ENCODE measurements at places on chromosomes 5 and 9. TPM values are rescaled to one million over a fixed set of nuclear protein-coding genes. Genes with fewer than 3 reads are reported as not detected.
A peak's percentile ranks its signal among the peaks of the same experiment; 100 is the strongest.

DNA sequence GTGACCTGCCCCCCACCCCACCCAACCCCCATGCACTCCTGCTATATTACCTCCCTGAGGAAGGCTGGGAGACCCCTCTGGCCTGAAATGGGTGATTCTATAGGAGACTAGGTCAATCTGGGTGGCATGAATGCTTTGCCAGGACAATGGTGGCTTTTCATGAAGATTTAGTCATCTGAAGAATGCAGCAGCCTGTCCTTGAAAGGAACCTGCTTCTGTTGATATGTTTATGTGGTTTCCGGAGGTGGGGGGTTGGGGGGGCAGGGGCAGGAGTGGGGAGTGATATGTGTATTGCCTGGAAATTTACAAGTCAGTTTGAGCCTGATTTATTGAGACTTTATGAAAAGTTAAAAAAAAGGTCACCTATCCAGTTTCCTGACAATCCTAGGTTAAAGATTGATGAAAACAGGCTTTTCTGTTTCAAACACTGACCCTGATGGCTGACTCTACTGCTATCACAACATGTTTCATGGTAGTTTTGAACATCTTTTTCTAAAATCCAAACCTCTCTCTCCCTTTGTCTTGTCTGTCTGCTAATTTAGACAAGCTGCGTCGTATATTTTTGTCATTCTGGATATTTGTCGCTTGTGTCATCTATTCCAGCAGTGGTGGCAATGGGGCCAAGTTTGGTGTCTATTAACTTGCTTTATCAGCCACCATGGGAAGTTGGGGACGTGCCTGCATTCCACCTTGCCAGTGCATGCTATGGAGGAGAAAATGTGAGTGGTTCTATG lies 153.7 kb upstream of the EGFLAM start:
- DNase-seq = no peak
- no peak overlapping the region for H3K27ac ChIP-seq
- no peaks in the 10 kb centered on the region for H3K4me1 ChIP-seq
- H3K36me3 ChIP-seq = no peaks in the 10 kb centered on the region

DNA sequence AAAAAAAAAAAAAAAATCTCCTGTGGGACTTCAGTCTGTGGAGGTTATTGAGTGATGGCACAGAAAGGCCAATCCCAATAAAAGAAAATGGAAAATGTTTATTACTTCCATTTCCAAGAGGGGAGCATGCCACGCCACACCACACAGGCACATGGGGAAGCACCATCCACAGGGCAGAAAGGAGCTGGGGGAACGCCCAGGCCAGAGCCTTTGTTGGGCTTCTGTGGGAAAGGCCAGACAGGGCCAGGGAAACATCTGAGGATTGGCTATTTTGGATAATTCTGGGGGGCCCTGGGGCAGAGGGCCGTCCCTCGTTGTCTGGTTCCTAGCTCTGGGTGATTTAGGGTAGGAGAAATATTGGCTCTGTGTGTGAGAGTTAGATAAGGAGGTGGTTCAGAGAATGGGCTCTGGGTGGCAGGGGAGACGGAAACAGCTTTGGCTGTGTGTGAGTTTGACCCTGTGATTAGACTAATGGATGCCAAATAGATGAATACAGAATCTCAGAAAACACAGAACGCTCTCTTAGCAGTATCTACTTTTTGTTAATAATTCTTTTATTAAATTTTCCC lies 49.0 kb upstream of the ABL1 start:
- H3K27me3 ChIP-seq = no peaks in the 10 kb centered on the region
- H3K36me3 ChIP-seq = no peaks in the 10 kb centered on the region
- H3K27ac ChIP-seq = no peak overlapping the region
- no peak for DNase-seq
- no peak overlapping the region for H3K4me3 ChIP-seq

Gene LAMC3
- total RNA-seq = 11.4 TPM

Gene TNFAIP8
- 14.7 TPM for total RNA-seq

DNA sequence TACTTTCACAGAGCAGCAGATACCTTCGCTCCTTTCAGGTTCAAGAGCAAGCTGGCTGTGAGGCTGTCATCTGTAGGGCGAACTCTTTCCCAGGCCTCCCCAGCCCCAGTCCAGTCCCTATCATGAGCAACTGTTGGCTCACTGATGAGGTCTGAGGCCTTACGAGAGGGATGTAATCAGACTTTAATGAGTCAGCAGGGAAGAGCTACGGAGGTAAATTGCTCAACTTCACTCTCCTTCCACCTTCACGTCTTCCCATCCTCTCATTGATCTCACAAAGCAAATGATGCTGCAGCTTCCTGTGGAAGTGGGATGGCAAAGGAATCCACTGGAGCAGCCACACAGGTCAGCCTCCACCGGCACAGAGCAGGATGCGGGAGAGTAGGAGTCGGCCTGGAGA lies 130.7 kb upstream of the TBCA start:
- DNase-seq = no peak
- no peak overlapping the region for H3K27ac ChIP-seq
- no peaks in the 10 kb centered on the region for H3K27me3 ChIP-seq
- no peaks in the 10 kb centered on the region for H3K36me3 ChIP-seq
- no peaks in the 10 kb centered on the region for H3K4me1 ChIP-seq

Gene NINJ1
- total RNA-seq = 72.1 TPM

DNA sequence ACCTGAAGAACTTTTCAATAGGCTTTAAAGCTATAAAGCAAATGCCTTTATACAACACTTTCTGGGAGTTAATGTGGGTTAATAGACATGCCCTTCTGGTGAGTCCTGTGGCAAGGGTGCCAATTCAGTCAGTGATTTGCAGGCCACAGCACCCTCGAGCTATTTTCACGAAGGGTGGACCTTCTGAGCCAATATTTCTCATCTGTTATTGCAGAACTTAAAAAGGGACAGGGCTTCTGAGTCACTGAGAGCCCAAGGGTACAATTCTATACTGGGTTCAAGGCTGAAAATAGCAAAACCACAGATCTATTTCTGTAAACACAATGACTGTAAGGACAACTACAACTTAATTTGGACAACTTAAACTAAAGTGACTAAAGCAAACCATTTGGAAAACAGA lies 92.8 kb downstream of the GABRG2 start:
- H3K36me3 ChIP-seq = no peaks in the 10 kb centered on the region
- DNase-seq = no peak
- no peak overlapping the region for H3K27ac ChIP-seq
- H3K27me3 ChIP-seq = no peaks in the 10 kb centered on the region
- H3K4me1 ChIP-seq = no peaks in the 10 kb centered on the region

- H3K4me3 ChIP-seq = no peak overlapping the region
- DNase-seq = no peak
- no peaks in the 10 kb centered on the region for H3K27me3 ChIP-seq
- H3K36me3 ChIP-seq = no peaks in the 10 kb centered on the region
- H3K4me1 ChIP-seq = no peaks in the 10 kb centered on the region
Observed at GRCh38 chr5:158755986-158756385, 343.7 kb downstream of the EBF1 start.

- H3K4me3 ChIP-seq = peak within 1 kb of the TSS; percentile 75
- no peaks in the 10 kb centered on the region for H3K27me3 ChIP-seq
- peaks cover 8% of the 10 kb centered on the region for H3K36me3 ChIP-seq
- peak within 1 kb of the TSS; percentile 91 for H3K27ac ChIP-seq
- H3K4me1 ChIP-seq = peaks cover 26% of the 10 kb centered on the region
- peak; percentile 96 for DNase-seq
Observed at GRCh38 chr9:128702445-128702948, at the start of gene PKN3. Gene PKN3, plus strand, starts transcription at chr9:128702503. Its CDS starts 413 bp downstream, at chr9:128702916.

- H3K4me3 ChIP-seq = no peak overlapping the region
- H3K36me3 ChIP-seq = no peaks in the 10 kb centered on the region
- no peak for DNase-seq
- no peak overlapping the region for H3K27ac ChIP-seq
Observed at GRCh38 chr5:145495741-145496140, 339.4 kb downstream of the PRELID2 start.

- H3K27ac ChIP-seq = no peak overlapping the region
- DNase-seq = no peak
- H3K4me1 ChIP-seq = no peaks in the 10 kb centered on the region
- H3K27me3 ChIP-seq = no peaks in the 10 kb centered on the region
Observed at GRCh38 chr5:117191251-117191650, 616.6 kb upstream of the SEMA6A start.

GRCh38 chr5:39654715-39655114 lies 229.9 kb upstream of the DAB2 start:
- H3K4me3 ChIP-seq = no peak overlapping the region
- no peak for DNase-seq
- no peaks in the 10 kb centered on the region for H3K4me1 ChIP-seq
- no peak overlapping the region for H3K27ac ChIP-seq

DNA sequence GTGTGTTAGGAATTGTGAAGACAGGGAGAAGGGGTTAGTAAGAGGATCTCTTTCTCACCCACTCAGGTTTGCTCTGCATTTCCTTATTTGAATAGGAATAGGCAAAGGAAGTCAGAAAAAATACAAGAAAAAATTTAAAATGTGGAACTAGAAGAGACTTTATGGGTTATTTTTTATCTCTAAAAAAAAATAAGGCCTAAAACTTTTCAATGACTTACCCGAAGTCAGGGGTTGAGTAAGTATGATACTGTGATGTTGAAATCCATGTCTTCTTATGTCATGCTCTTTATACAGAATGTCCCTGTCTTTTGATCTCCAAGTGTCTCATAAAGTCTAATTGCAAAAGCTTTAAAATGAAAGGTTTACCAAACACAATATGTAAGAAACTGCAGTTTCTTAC lies 148.3 kb upstream of the PIK3R1 start:
- H3K4me3 ChIP-seq = no peak overlapping the region
- no peaks in the 10 kb centered on the region for H3K27me3 ChIP-seq
- H3K27ac ChIP-seq = peak overlapping the region; percentile 44
- H3K36me3 ChIP-seq = no peaks in the 10 kb centered on the region
- no peaks in the 10 kb centered on the region for H3K4me1 ChIP-seq
- DNase-seq = no peak

Gene PSIP1
- total RNA-seq = 57.9 TPM

DNA sequence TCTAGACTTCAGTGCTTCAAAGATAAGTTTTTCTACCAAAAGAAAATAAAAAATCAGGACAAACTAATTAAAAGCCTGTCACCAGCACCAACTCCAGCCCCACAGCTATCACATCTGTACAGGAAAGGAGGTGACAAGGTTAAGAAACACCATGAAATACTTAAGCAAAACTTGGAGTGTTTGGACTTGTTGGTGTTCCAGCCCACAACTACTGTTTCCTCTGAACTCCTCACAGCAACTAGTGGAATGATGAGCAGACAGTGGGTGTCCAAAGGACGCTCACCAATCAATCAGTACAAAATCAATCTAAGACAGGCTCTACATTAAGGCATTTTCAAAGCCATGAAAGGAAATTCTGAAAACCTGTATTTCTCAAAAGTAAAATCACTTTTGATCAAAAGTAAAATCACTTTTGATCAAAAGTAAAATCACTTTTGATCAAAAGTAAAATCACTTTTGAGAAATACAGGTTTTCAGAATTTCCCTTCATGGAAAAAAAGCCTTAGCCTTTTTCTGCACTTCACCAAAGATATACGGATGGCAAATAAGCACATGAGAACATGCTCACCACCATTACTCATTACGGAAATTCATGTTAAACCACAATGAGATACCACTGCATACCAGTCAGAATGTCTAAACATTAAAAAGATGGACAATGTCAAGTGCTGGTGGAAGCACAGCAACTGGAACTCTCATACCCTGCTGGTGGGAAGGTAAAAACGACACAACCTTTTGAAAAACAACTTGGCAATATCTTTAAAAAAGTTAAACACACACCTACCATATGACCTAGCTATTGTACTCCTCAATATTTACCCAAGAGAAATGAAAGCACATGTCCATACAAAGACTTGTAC lies 79.7 kb downstream of the MED27 start:
- no peak overlapping the region for H3K27ac ChIP-seq
- no peak for DNase-seq
- peaks cover 4% of the 10 kb centered on the region for H3K36me3 ChIP-seq
- H3K4me3 ChIP-seq = no peak overlapping the region
- no peaks in the 10 kb centered on the region for H3K27me3 ChIP-seq

DNA sequence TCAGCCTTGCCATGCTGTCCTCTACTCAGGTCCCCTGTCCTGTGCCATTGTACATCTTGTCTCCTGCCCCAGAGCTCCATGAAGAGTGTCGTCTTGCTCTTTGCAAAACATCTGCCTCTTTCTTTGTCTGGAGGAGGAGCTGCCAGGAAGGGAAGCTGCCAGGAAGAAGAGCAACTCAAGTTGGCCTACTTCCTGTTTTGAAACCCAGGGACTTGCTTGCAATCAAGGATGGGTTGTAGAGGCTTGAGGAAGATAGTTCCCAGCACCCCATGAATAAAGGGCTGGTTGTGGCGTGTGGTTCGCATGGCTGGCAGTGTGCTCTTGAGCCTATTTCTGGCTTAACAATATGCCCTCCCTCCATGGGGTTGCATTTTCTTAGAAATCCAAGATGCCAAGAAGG lies 53.0 kb upstream of the CPEB4 start:
- no peaks in the 10 kb centered on the region for H3K36me3 ChIP-seq
- no peak overlapping the region for H3K4me3 ChIP-seq
- no peaks in the 10 kb centered on the region for H3K27me3 ChIP-seq
- H3K27ac ChIP-seq = peak overlapping the region; percentile 63
- peaks cover 2% of the 10 kb centered on the region for H3K4me1 ChIP-seq

Gene SLC22A4
- 17.8 TPM for total RNA-seq

GRCh38 chr5:18393565-18394442 lies 759.5 kb downstream of the TAF11L14 start:
- H3K36me3 ChIP-seq = no peaks in the 10 kb centered on the region
- no peaks in the 10 kb centered on the region for H3K27me3 ChIP-seq
- no peak overlapping the region for H3K27ac ChIP-seq
- DNase-seq = no peak
- H3K4me1 ChIP-seq = no peaks in the 10 kb centered on the region

GRCh38 chr9:124551472-124552272 lies 44.5 kb upstream of the NR5A1 start:
- no peak overlapping the region for H3K27ac ChIP-seq
- no peak for DNase-seq
- H3K36me3 ChIP-seq = no peaks in the 10 kb centered on the region
- no peak overlapping the region for H3K4me3 ChIP-seq

Gene PFN3
- total RNA-seq = not detected

GRCh38 chr9:36415822-36416525 lies 15.9 kb upstream of the RNF38 start:
- H3K4me1 ChIP-seq = no peaks in the 10 kb centered on the region
- no peak overlapping the region for H3K27ac ChIP-seq
- peaks cover 3% of the 10 kb centered on the region for H3K36me3 ChIP-seq
- H3K4me3 ChIP-seq = no peak overlapping the region
- H3K27me3 ChIP-seq = no peaks in the 10 kb centered on the region

Gene HAND1
- 1.7 TPM for total RNA-seq

DNA sequence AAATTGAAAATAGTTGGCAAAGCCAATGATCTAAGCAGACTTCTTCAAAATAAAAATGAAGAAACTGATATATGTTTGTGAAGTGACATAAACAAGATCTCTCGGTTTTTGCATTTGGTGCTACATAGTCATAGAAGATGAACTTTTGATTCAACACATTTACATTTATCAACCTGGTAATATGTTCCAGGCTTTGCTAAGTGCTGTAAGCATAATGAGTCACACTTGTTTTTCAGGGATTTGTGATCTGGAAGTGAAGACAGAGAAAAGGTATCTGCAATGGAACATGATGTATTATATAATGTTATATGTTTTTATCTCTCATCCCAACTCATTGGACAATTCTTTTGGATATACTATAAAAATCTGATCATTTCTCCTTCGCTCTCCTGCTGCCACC lies 801.4 kb downstream of the BRINP1 start:
- H3K36me3 ChIP-seq = no peaks in the 10 kb centered on the region
- H3K27me3 ChIP-seq = no peaks in the 10 kb centered on the region
- no peaks in the 10 kb centered on the region for H3K4me1 ChIP-seq

All from upper lobe of left lung (tissue), 6 donors.